ENCODE measurements at places on chromosomes 2 and 18.

- DNase-seq: no peak
Observed at GRCh38 chr2:164735309-164735919, 106.2 kb downstream of the COBLL1 start.

- DNase-seq: no peak
Observed at GRCh38 chr18:48419277-48420022, 10.3 kb upstream of the ZBTB7C start.

DNA sequence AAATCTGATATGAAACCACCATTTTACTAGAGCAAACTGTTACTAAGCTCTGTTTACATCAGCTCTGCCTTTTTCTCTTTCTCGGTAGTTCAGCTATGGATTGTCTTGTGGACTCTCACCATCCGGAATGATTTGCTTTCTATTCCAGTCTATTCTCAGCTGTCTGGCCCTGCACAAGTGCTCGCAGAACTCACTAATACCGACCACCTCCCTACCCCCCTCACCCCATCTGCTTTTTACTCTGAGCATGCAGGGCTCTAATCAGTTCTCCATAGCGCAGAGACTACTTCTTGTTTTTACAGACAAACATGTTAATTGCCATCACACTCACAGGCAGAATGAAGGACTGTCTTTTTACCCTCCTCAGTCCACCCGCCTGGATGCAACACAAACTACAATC lies 180.7 kb upstream of the POU3F3 start:
- no peak for DNase-seq

GRCh38 chr2:203814661-203815540 lies 52.7 kb upstream of the CTLA4 start:
- DNase-seq: peak; percentile 68

DNA sequence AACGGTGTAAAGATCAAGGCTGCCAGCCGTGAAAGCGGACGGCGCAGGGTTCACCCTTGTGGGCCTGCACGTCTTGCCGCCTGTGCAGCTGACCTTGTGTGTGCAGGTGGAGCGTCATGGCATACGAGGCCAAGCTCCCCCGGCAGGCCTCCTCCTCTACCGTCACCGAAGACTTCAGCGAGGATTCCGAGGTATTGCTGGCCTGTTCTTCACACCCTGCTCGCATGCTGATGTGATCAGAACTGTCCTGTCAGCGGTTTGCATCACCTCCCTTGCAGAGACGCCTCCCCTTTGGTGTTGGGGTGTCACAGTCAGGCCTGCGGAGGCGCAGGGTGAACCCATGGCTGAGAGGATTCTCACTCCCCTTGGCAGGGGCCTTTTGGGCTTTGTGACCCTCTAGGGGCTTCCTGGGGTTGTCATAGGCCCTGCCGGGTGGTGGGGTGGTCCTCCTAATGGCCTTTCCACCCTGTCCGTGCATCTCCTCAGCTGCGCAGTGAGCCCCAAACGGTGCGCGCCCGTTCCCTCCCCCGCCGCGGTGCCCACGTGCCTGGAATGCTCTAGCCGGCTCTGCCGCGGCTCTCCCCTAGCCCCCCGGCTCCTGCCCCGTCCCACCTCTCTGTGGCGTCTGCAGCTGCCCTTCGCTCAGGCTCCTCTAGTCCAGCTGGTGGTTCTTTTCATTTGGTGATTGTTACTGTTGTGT lies 92.5 kb downstream of the DGKD start:
- no peak for DNase-seq

DNA sequence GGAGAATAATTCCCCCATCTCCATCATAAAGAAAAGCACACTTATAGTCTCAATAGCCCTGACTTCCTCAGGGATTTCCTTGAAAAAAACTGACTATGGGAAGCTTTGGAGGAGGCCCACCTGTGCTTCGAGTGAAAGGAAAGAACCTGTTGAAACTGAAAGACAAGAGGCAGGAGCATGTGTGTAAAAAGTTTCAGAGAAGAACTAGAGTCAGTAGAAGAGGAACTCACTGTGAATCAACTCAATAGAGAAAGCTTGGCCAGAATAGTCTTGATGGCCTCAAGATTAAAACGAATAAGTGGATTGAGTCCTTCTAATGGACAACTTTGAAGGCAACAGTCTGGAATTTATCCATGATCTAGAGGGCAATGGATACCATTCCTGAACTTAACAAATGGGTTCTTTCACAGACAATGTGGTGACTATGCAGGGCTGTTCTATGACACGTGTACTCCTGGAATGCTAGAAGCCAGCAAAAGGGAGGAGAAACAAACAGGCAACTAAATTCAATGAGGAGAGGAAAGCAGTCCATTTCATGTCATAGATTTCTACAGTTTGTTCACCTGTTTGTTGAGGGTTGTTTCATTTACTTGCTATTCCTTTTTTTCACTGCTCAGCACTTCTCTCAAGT lies 442.3 kb downstream of the GRB14 start:
- DNase-seq: no peak

- no peak for DNase-seq
Observed at GRCh38 chr2:10601866-10602566, 87.8 kb downstream of the NOL10 start.

DNA sequence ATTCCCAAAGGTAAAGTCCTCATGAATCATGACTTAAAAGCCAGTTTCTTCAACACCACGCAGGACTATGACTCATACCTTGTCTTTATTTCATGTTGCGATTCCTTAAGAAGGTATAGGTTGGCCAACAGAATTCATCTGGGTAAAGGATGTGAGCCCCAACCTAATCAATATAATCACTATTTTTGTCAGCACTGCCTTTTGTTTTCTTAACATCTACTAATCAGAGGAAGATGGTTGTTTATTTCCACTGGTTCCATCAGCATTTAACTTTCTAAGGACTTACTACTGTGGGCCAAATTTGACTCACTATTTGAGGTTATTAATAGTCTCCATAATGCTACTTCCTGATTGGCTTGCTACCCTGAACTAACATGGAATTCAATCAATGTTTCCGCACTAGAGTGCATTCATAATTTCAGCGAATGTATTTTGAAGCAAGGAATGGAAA lies 78.6 kb downstream of the SCG2 start:
- no peak for DNase-seq

DNA sequence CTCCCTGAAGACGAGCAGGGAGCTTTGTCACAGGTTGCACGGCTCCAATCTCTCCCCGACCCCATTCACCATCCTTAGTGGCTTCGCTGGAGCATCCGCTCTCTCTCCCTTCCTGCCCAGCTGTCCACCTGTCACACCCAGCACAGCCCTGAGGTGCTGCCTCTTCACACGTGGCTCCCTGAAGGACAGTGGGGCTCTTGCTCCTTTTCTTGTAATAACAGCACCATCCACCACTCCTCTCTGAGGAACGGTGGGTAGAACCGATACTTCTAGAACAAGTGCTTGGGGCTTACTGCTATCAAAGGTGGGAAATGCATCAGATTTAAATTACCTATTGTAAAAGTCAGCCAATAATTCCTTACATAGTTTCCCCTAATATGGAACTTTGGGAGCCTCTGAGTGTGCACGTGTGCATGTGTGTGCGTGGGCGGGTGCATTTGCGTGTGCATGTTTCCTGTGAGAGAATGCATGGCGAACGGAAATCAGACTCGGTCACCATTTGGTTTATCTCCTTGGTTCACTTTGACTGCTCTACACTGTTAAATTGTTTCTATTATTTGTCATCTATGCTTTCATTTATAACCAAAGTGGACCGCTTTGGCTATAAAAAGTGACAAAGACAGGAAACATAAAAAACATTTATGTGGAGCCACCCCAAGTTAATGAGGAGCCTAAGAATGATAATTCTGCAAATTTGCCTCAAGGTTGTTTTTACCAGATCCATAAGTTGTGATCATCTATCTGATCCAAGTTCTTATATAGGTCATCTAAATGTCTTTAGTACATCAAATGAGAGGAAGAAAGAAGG lies 39.1 kb downstream of the KLHL29 start:
- no peak for DNase-seq

DNA sequence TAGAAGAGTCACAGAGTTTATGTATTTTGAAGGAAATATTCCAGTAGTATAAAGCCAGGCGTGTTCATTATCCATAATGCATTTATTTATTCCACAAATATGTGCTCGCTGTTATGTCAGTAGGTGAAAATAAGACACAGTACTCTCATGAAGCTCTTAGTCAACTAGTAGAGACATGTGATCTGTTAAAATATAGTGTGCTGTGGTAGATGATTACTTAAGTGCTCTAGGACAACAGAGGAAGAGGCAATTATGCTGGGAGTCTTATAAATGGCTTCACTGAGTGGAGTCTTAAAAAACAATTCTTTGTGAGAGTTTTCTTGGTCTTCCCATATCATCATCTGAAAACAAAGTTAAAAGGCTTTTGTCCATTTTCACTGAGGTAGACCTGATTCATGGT lies 457.3 kb downstream of the XIRP2 start:
- no peak for DNase-seq

- peak; percentile 48 for DNase-seq
Observed at GRCh38 chr18:2846636-2847316, at the start of gene EMILIN2. Gene EMILIN2 (plus strand): TSS chr18:2847006. CDS start chr18:2847189, 183 bp downstream.

DNA sequence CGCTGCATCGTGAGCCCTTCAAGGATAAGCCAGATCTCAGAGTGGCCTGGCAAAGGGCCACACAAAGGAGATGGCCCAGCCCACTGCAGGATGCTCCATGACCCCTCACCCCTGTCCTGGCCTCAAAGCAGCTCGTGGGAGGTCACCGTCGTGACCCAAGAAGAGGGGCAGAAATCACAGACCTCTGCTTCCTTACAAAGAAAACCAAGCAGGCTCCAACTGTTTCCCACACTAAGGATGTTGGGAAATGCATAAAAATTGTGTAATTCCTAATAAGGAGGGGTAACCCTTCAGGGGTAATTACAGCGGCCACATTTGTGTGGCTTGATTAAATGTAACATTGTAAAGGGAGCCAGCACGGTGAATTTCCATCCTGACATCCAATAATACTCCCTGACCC lies 102.3 kb downstream of the BOD1L2 start:
- DNase-seq: no peak

GRCh38 chr2:173754837-173755236 lies 210.3 kb downstream of the SP3 start:
- DNase-seq: no peak

DNA sequence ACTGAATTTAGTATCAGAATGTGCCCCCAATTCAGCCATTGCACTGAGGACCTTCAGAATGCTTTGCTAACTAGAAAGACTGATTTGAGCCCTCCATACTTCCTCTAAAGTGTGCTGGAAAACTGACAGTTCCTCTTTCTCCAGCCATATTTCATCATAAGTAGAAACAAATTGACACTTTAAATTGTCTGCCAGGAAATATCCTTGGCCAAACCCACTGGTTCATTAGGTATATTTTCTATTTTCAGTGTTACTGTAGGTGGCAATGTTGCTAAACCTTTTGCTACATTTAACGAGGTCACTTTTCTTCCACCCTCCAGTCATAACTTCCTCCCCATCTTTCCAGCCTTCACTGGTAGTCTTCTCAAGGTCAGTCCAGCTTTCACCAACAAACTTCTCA lies 21.5 kb downstream of the SP5 start:
- DNase-seq: no peak

DNA sequence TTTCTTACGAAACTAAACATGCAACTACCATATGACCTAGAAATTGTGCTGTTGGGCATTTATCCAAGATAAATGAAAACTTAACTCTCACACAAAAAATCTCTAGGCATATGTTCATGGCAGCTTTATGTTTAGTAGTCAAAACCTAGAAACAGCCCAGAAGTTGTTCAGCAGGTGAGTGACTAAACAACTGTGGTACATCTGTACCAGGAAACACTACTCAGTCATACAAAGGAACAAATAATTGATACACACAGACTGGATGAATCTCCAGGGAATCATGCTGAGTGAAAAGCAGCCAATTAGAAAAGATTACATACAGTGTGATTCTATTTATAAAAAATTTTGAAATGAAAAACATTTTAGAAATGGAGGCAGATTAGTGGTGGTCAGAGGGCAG lies 29.3 kb downstream of the DYNC2LI1 start:
- no peak for DNase-seq

DNA sequence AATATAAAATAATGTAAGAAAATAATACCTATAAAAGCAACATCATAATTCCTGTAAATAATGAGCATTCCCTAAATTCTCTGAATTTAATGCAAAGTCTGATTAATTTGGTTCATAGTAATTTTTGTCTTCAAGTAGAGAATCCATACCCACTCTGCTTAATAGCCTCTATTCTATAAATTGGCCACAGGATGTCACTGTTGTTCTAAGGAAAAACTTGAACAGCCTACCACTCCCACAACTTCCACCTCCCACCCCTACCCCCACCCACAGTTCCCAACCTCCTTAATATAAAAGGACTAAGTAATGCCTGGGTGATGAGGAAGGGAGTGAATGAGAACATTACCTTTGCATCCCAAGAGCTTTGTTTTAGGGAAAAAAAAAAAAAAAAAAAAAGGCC lies 27.2 kb upstream of the BBS5 start:
- no peak for DNase-seq

DNA sequence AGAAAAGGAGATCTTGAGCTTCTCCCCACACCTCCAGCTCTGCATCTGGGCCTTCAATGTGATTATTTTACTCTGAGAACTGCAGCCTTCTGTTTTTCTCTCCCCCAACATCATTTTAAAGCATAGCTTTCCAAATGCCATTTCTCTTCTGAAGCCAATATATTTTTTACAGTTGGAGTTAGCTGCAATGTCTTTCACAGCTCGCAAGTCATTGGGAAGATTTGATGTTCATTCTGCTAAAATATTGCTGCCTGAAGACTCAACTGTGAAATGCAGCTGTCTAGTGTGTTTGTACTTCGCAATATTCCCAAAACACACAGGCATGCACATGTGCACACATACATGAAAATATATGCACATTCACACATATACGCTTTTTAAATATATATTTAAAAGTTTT lies 295.3 kb downstream of the LRRTM1 start:
- DNase-seq: no peak

DNA sequence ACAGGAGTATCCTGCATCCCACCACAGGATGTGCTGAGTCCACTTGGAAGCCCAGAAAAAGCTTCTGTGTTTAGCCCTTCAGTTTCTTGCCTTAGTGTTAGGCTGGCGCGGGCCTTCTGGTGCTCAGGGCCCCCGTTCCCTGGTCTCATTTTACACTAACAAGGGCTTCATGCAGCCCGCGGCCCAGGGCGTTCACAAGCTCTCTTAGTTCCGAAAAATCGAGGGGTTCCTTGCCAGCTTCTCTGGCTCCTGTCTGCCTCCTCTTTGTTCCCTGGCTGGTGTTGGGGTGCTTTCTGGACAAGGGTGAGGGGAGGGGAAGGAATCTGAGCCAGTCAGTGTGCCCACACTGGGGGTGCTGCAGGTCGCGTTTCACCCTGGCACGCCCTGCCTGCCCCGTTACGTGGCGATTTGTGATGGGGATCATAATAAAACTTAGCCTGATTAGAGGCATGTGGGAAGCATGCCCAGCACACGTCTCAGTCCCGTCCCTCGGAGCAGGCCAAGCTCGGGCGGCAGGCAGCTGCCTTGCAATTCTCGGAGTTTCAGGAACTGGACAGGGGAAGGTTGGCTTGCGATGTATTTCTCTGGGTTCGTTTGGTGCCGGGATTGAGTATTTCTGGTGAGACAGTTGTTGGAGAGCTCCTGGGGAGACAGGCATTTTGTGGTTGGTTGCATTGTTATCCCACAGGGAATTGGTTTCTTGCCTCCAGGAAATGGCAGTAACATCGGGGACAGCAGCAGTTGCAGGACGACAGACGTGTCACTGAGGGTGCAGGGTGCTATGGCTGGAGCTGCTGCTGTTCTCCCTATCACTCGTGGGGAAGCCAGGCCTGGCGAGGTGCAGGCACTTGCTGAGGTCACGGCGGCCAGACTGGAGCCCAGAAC lies 22.9 kb downstream of the SH3BP4 start:
- no peak for DNase-seq

Measured in CD4-positive, alpha-beta T cell treated with Interleukin-1 beta for 1 hour (primary cell).